NCI-H69 (cell line): ENCODE measurements at places on chromosomes 3 and 15.
A peak's percentile ranks its signal among the peaks of the same experiment; 100 is the strongest.

- no peak for DNase-seq
These were observed 164.5 kb downstream of the PEAK1 start for GRCh38 chr15:77255385-77255784.

DNA sequence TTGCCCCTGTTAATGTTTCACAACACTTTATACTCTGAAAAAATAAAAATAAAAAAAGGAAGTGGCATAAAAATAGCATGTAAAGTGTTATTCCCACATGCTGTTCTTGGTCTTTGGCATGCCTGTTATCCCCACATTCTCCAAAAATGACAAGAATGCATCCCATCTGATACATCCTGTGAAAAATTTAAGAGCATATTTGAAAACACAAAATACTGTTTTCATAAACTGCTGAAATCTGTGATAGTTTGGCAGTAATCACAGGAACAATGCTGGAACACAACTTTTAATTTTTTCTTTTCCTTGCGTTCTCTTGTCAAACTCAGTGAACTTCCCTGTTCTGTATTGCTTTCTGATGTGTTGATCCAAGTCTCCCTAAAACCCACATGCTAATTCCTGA, 288.8 kb downstream of the ROBO2 start:
- no peak for DNase-seq

GRCh38 chr3:39327053-39327745, 2.3 kb upstream of the CCR8 start:
- no peak for DNase-seq

DNA sequence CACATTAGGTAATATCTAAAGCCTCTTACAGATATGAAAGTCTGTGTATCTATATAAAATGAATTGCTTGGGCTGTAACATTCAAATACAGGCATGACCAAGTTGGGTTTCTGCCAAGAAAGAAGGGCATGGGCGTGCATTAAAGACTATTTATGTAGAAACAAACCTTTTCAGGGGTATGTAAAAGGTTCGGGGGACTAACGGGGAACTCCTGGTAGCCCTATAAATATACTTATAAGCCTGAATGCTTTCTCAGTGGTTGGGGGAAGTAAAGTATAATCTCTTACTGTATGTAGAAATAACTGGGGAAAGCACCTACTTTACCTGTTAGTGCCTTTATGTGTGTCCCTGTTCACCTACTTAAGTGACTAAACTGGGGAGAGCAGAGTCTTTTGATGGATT, 154.5 kb upstream of the TBL1XR1 start:
- DNase-seq, result no peak

- no peak for DNase-seq
These were observed 202.3 kb upstream of the SLCO3A1 start for GRCh38 chr15:91651251-91651650.

DNA sequence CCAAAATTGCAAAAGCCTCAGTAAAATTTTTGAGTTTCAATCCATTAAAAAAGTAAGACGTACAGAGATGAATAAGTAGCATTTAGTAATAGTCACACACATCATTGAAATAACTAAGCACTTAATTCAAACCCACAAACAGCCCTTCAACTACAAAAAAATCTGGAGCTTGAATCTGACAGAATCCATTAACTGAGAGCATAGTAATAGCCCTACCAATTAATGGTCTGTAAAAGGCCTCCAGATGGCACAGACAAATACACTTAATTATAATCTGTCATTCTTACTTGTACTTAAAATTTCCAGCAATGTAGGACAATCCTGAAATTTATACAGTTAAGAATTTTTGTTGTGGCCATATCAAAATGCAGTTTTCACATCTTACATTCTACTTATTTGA, 246.9 kb downstream of the VGLL3 start:
- peak; percentile 78 for DNase-seq

DNA sequence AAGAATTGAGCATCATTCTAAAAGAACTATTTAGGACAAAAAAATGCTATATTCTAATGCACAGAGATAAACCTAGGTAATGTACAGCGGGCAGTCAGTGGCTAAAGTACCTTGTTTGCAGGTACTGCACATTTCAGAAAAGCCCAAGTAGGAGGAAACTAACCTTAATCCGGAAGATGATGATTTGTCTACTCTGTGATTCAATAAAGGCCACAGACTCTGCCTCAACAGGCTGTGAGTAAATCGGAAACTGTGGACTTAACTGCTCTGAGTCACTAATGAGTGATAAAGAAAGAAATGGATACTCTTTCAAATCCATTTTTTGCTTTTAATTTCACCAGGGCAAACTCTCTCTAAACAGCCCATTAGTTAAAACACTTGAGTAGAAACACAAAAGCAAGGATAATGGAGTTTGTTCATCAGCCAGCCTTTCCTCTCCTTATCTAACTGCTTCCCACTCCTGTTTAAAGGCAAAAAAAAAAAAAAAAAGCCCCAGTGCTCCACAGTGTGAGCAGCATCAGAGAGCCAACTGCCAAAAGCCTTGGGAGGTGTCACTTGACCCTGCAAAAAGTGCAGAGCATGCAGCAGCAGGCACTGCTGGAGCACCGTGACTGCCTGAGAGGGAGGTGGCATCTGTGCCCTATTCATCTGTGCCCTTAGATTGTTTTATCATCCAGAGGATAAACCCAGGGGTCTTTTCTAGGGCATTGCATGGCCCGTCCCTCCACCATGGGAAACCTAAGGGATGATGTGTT, 187.7 kb downstream of the SATB1 start:
- peak; percentile 77 for DNase-seq

DNA sequence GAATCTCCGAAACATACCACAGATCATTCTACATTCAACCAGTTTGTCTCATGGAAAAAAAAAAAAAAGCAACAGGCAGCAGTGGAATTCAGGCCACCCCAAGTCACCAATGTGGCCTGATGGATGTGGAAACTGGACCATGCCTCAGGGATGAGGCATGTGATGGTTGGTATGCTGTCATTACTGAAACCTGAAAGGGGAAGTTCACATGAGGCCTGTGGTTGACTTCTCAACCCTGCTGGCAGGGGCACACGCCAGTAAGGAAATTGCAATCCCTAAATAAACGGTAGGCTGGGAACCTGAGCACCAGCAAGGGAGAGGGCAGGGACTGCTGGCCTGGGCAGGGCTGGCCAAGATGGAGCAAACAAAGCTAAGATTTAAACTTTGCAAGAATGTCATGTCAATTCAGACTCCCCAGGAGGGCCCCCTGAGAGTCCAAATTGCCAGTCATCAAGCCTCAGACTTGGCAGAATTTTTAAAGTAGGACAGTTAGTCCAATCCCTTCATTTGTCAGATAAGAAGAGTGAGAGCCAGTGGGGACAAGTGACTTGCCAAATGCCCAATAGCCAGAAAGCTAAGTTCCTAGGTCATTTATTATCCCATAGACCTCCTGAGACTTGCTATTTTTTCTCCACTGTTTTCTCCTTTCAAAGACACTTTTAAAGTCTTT, 310.4 kb downstream of the ERC2 start:
- no peak for DNase-seq

DNA sequence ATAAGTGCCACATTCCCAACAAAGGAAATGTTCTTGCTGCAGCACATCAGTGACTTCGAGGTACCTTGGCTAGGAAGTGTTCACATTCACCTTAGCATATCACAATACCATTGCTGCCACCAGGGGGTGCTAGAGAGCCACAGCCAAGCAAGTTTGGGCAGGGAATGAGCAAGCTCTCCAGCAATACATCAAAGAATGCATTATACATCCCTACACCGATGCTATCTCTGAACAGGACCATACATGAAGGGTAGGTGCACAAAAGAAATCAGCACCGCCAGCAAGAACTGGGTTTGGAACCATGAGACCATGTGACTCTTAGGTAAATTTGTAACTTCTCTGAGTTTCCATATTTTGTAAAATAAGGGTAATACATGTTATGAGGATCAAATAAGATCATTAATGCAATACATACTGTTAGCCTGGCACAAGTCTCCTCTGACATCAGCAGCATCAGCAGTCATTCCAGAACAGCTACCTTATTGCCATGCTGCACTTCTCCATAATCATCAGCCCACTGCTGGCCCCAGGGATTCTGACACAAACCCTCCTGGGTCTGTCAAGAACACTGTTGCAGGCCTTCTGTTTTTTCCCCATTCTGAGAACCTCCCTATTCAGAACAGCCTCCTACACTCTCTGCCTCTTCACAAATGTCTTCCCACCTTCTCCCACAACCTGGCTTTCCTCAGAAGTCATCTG, 37.5 kb downstream of the RYK start:
- DNase-seq, result peak; percentile 60

DNA sequence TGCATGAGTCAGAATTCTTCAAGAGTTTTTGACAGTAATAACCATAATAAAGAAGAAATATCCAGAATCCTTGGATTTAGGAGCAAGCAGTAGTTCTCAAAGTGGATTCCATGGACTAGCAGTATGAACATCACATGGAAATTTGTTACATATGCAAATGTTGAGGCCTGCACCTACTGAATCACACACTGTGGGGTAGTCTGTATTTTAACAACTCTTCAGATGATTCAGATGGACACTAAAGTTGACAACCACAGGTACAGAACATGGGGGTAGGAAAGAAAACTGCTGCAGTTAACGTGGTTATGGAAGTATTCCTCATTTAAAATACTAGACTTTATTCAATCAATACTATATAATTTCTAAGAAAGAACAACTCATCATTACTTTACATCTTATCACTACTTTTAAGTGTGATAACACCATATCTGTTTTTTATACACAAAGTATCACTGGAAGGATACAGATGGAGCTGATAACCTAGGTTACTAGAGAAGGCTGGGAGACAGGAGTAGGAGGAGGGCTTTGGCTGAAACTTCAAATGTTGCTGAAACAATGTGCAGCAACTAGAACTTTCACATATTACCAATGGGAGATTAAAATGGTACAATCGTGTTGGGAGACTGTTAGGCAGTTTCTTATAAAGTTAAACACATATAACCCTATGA, 11.7 kb downstream of the NEDD4 start:
- DNase-seq, result no peak

DNA sequence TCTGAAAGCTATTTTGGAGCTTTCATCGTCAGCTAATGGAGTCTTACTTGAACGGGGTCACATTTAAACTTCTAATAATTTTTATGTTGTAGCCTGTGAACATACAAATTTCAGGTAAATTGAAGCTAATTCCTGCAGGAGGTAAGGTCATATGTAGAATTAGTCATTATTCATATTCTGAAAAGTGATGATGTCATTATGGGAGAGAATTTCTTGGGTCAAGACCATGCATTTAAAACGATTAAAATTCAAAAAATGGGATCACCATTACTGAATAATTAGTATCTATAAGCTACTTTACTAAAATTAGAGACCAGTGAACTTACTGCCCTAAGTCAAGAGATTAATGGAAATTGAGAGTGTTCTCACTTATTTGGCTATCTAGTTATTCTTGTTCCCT, 120.4 kb downstream of the CHL1 start:
- DNase-seq, result no peak

DNA sequence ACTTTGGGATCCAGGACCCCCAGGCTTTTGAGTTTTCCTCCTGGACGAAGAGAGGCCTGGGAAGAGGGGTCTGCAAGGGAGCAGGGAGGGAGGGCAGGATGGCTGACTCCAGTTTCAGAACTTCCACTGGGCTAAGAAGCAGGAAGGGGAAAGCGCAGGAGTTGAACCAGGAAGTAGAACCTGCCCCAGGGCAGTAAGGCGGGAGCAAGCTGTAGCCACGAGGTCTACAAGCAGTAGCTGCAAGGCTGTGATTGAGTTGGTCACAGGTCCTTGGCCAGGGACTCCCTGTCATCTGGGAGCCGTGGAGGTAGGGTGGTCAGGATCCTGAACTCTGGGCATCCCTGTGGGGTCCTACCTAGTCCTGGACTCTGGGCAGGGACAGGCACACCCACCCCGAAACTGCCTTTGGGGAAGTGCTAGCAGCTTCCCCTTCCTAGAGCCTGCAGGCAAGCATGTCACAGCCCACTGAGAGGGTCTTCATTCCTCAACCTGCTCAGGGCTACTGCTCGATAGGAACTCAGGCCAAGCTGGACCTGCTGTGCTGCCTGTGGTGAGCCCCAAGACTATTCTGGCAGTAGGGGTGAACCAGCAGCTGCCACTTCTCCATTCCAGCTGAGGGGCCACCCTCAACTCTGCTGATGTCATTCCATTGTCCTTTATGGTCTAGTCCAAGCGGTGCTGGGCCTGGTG, 5.8 kb upstream of the GNAI2 start:
- DNase-seq, result no peak

DNA sequence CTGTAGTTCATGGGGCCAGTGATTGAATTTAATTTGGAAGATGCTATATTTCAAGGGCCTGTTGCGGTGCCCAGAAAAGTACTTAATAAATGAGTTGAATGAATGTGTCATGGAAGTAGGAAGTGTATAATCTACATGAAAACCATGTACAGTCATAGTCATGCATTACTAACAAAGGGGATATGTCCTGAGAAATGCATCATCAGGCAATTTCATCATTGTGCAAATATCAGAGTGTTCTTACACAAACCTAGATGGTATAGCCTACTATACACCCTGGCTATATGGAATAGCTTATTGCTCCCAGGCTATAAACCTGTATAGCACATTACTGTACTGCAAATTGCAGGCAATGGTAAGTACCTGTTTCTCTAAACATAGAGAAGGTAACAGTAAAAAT, 10.7 kb upstream of the MYO5C start:
- no peak for DNase-seq

DNA sequence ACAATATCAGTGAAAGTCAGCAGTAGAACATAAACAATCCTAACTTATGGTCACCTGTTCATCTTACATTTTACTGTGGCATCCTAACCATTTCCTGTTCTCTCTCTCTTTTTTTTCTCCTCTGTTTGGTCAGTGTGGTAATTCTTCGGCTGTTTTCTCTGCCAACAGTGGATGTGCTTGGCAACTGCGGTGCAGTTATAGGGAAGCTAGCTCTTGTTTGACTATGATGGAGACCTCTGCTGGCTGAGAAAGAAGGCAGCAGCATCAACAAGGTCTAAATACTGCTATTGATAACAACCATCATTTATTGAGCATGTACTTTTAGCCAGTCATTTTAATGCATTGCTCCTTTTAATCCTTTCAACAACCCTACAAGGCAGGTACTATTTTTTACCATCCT, 723 bp upstream of the DRD3 start:
- DNase-seq, result peak; percentile 68

DNA sequence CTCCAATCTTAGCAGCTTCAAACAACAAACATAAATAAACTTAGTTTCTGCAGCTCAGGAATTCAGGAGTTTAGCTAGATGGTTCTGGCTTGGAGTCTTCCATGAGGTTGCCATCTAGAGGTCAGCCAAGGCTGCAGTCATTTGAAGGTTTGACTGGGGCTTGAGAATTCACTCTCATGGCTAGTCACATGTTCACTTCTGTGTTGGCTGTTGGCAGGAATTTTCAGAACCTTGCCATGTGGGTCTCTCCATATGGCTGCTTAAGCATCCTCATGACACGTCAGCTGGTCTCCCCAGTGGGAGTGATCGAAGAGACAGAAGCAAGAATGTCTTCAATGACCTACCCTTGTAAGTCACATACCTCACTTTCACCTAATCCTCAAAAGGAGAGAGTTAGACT, 269.2 kb upstream of the CNTN3 start:
- DNase-seq, result peak; percentile 34

- DNase-seq, result no peak
These were observed 48.7 kb upstream of the NR2E3 start for GRCh38 chr15:71761649-71762048.

- no peak for DNase-seq
These were observed 890.9 kb upstream of the CFAP20DC start for GRCh38 chr3:59940718-59941117.
